ENCODE measurements at places on chromosomes 5 and 9. TPM values are rescaled to one million over a fixed set of nuclear protein-coding genes. Genes with fewer than 3 reads are reported as not detected.

Gene AGPAT2
- total RNA-seq: 50.8 TPM

Gene TMEM252
- not detected for total RNA-seq

Gene MARCOL
- total RNA-seq: not detected

Gene CBY3
- not detected for total RNA-seq

Gene PCDHGC3
- 53.1 TPM for total RNA-seq

Gene CTSL
- 402 TPM for total RNA-seq

Gene LMBRD2
- total RNA-seq: 28.2 TPM

Gene NFIB
- 5.3 TPM for total RNA-seq

Gene LAMC3
- total RNA-seq: not detected

Gene IGIP
- 13.0 TPM for total RNA-seq

Gene LOX
- 440 TPM for total RNA-seq

Gene SVEP1
- total RNA-seq: 47.3 TPM

Gene EQTN
- total RNA-seq: not detected

Gene SLC6A3
- total RNA-seq: not detected

Gene PLAA
- total RNA-seq: 27.5 TPM
